ENCODE measurements at places on chromosomes 16 and 17.

DNA sequence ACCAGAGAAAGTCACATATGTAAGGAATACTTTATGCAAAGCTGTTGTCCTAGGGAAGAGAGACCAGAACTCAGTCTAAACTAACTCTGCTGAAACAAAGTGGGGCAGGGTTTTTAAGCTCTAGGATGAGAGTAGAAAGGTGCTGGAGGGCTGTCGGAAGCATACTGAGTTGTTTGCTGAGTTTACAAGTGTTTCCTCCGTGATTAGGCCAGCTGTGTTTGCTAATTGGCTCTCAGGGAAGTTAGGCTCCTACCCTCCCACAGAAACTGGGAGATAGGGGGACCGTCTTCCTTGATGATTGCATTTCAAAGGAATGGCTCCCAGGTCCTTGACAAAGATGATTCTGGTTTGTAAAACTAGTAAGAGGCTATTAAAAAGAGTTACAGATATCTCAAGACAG lies 24.4 kb upstream of the CRYM start:
- DNase-seq = no peak

- no peak for DNase-seq
Measured at GRCh38 chr17:77995146-77995852, 36.8 kb downstream of the TNRC6C start.

DNA sequence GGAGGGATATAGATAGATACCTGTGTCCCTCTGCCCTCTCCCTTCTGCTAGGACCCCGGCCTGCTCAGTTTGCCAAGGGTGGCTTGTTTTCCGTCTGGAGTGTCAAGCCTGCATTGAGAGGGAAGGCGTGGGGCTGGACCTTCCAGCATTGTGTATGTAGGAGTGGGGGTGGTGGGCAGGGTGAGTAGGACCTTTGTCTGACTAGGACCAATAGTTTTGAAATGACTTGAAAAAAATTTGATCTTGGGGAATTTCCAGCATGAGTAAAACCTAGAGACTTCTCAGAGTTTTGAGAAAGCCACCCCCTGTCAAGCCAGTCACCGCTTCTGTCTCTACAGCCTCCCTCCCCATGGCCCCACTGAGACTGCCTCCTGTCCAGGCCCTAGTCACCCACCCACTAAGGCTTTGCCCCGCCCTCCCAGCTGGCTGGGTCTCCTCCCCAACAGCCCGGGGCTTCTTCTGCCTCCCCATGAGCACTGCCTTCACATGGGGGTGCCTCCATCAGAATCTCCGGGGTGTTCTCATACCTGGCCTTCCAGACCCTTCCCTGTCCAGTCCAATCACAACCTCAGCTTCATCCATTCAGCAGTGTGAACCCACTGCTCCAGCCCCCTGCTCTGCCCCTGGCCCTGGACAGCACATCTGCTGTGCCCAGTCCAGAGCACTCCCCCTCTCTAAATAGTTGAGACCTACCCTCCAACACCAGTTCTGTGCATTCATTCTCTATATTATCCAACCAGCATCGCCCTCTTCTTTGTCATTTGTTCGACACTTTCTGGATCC lies 207.0 kb downstream of the MSI2 start:
- DNase-seq = no peak

- no peak for DNase-seq
Measured at GRCh38 chr17:2985318-2985717, 78.1 kb downstream of the OR1D5 start.

DNA sequence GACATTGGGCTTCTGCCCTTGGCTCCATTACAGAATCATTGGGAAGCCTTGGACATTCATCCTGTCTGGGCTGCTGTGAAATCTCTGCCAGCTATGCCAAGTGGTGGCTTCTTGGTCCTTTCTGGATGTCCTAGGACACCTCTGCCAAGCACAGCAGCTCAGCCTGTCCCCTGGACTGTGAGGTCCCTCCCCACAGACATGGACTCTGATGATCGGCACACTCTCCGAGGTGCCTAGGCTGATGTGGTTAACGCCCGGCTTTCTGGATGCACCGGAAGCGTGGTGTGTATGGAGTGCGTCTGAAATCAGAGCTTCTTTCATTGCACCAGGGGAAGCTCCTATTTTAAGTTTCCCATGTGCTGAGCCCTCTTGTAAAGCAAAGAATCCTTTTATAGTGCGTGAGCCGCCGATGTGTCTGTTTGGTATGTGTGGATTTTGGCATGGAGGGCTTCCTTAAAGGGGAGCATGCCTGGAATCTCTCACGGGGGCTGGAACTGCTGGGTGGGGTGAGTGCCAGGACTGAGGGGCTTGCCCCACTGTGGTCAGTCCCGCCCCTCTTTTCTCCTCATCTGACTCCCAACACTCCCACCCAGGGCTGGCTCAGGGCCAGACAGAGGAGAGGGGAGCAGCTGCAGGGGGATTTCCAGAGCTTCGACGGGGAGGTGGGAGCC lies 7.0 kb upstream of the ARHGAP23 start:
- DNase-seq = no peak

- peak; percentile 57 for DNase-seq
Measured at GRCh38 chr17:13182450-13182849, 164.6 kb upstream of the ELAC2 start.

DNA sequence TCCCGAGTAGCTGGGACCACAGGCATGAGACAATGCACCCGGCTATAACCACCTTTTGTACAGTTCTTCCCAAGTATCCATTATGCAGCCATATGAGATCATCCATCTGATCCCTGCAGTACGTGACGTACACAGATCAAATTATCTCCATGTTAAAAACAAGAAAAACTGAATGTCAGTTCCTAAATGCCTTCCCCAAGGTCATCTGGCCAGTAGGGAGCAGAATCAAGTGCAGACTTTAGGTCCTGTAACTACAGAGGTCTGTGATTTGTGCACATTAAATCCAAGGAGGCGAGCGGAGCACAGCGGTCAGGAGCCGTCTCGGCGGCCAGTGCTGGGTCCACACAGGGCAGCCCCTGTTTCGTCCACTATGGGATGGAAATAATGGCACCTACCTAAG lies 23.7 kb downstream of the ZCCHC14 start:
- DNase-seq = no peak

GRCh38 chr17:326010-326621 lies 26.5 kb downstream of the RPH3AL start:
- DNase-seq = no peak

DNA sequence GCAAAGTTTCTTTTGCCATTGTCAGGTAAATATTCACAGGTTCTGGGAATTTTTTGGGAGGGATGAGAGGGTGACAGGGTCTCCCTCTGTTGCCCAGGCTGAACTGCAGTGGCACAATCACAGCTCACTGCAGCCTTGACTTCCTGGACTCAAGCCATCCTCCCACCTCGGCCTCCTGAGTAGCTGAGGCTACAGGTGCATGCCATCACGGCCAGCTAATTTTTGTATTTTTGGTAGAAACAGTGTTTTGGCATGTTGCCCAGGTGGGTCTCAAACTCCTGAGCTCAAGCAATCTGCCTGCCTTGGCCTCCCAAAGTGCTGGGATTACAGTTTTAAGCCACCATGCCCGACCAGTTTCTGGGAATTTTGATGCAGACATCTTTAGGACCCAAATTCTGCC lies 53.0 kb downstream of the IQCK start:
- DNase-seq = no peak

DNA sequence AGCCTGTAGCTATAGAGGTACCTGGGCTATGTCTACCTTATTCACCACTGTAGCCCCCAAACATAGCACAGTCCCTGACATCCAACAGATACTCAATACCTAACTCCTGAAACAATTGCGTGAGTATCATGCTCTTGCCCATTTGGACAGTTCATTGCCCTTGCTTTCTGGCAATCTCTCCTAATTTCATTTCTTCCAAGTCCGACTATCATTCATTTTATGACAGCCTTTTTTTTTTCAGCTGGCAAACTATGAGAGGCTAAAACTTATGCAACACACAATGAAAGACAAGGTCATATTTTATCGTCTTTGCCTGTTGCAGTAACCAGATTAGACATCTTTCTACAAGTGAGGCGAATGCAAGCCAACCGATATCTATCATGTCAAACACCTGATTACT lies 169.2 kb downstream of the RBFOX1 start:
- DNase-seq = no peak

DNA sequence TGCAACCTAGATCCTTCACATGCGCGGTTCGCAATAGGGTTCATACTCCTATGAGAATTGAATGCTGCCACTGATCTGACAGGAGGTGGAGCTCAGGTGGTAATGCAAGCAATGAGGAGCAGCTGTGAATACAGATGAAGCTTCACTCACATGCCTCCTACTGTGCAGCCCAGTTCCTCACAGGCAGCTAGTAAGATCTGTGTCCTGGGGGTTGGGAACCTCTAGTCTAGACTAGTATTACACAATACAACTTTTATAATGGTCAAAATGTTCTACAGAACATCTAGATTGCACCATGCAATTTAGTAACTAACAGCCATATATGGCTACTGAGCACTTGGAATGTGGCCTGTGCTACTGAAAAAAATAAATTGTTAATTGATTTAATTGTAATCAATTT lies 26.7 kb downstream of the ABCA5 start:
- DNase-seq = no peak

DNA sequence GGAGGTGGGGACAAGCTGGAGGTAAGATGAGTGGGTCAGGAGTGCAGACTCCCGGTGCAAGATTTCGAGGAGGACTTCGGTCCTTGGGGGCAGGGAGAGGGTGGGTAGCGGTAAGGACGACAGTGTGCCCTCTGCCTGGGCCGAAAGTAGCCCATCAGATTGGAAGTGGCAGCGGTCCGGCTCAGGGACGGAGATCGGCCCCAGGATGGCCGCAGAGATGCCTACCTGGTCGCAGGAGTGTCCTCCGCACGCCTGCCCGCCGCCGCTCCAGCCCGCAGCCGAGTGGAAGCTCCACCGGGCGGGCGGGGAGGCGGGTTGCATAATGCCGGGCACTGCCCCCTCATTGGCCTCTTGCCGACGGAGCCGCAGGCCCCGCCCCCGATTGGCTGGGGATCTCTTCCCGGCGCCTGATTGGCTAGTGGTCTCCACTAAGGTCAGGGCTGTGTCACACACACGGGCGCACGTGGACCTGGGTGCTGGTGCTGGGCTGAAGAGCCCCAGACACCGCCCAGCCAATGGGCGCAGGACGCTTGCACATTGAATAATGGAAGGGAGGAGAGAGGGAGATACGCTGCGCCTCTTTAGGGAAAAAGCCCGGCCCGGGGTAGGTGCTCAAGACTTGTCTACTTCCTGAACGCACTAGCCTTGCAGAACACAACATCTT lies at the start of gene PER1:
Gene PER1 (minus strand): TSS at position 293 of the 664 bp plus-strand sequence. CDS start 1,698 bp downstream, outside the sequence.
- peak; percentile 59 for DNase-seq

- DNase-seq = no peak
Measured at GRCh38 chr16:14513389-14514107, 116.5 kb downstream of the PARN start.

DNA sequence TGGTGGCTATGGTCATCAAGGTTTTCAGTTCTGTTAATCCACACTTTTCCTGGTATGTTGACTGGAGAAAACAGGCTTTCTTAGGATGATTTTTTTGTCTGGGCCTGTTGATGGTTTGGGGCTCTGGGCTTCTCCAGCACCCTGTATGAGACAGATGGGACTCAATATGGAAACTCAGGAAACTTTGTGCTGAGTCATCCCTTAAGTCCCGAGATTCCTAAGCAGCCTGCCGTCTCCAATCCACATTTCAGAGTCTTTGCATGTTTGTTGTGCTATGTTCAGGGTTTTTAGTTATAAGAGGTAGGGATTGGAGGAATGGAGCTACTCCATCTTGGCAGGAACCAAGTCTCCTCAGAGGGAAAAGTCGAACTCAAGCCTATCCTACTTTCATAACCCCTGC lies 253.3 kb upstream of the FOXF1 start:
- no peak for DNase-seq

DNA sequence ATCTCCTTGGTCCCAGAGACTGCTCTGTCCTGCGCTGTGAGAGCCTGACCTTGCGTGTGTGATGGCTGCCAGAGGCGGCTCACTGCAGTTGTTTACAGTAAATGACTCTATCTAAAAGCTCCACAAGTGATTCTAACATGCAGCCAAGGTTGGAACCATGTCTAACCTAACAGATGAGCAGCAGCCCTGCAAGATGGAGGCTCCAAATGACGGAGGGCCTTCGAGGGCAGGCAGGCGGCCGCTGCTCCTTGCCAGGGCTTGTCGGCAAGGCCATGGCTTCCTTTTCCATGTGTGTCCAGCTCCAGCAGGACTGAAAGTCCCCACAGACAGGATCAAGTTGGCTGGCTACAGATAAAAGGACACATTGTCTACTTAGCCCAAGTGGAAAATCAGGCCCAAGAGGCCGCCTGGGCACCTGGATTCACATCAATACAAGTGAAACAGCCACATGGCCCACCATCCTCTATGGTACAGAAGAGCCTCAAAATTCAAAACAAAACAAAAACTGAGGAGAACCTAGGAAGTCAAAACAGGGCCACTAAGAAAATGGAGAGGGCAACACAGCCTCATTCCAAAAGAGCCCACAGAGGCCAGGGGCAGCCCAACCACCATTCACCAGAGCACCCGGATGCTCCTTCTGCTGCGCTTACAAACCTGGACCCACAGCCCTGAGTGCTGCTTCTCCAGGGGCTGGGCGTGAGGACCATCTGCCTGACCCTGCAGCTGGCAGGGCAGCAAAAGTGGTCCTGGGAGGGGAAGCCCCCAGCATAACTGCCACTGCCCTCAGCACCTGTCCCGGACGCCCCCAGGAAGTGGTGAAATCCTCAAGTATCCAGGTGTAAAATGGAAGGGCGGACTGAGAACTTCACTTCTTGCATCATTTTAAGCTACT lies 65.0 kb downstream of the AMFR start:
- DNase-seq = no peak

- DNase-seq = no peak
Measured at GRCh38 chr17:81154961-81155360, 10.3 kb upstream of the PVALEF start.

- DNase-seq = no peak
Measured at GRCh38 chr17:48013876-48014594, 23.6 kb downstream of the COPZ2 start.

DNA sequence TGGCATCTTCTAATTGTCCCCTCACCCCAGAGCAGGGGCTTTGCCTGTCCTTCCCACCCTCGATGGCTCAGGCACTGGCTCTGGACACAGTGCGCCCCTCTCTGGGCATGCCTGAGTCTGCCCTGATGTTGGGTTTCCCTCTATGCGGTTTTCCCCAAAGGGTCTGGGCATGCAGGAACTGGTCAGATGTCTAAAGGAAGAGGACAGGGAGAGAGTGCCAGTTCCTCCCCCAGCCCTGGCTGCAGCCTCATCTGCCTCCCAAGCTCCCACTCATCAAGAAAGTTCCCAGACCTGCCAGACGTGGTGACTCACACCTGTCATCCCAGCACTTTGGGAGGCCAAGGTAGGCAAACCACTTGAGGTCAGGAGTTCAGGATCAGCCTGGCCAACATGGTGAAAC lies 41.3 kb upstream of the PABPN1L start:
- no peak for DNase-seq

DNA sequence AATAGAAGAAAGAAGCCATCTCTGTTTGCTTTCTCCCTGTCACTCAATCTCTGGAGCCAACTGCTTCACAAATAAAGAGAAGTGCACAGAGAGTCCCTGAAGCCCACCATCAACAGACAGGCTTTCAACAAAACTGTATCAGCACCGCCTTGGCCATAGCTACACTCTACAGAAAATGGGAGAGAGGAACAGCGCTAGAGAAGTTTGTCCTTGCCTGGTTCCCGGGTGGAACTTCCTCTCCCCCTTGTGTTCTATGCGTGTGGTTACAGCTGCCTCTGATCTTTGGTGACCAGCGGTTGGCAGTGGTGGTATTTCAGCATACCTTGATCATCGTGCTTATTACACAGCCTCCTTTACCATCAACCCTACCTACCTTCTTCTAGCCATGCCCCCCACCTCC lies 91.4 kb upstream of the CCL2 start:
- no peak for DNase-seq

- DNase-seq = no peak
Measured at GRCh38 chr17:79189305-79189704, 114.7 kb downstream of the ENGASE start.

- DNase-seq = no peak
Measured at GRCh38 chr16:1614456-1615102, 2.4 kb downstream of the CRAMP1 start.

GRCh38 chr17:28328325-28328724 lies 6.9 kb downstream of the IFT20 start:
- DNase-seq = no peak
